Astrocyte (in vitro differentiated cells and primary cell): ENCODE measurements at places on chromosomes 6 and 20. TPM values are rescaled to one million over a fixed set of nuclear protein-coding genes. Genes with fewer than 3 reads are reported as not detected.

- DNase-seq = no peak
Observed at GRCh38 chr6:143773506-143774150, 69.5 kb upstream of the LTV1 start.

DNA sequence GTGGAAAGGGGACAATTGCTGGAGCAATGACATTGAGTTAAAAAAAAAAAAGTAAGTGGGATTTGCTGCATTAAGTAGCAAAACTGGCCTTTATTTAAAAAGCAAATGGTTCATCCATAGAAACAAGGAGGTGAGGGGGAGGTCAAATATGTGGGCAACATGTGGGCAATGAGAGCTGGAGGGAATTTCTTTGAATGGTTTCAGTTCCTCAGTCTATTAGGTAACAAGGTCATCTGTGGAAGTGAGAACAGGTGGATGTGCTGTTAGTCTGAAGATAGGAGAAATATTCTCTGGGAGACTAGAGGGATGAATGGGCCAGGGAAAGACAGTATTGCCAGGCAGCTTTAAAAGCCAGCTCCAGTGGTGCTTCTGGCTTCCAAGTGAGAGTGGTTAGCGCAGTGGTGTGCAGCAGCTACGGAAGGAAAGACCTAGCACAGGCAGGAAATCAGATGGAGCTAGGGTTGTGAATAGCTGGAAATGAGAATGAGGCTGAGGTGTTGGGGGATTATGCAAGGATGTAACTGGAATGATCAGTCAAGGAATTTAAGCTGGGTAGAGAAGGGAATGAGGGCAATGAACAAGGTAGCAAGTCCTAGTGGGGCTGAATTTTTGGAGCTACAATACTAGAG lies 727.6 kb downstream of the PTPRT start:
- no peak for DNase-seq

GRCh38 chr6:118724211-118724610 lies 72.8 kb upstream of the CEP85L start:
- DNase-seq = peak; percentile 60

GRCh38 chr6:29827579-29828470 lies at the start of gene HLA-G:
Gene HLA-G, plus strand, starts transcription at chr6:29827825. Its CDS starts 20 bp downstream, at chr6:29827845.
- DNase-seq = no peak

DNA sequence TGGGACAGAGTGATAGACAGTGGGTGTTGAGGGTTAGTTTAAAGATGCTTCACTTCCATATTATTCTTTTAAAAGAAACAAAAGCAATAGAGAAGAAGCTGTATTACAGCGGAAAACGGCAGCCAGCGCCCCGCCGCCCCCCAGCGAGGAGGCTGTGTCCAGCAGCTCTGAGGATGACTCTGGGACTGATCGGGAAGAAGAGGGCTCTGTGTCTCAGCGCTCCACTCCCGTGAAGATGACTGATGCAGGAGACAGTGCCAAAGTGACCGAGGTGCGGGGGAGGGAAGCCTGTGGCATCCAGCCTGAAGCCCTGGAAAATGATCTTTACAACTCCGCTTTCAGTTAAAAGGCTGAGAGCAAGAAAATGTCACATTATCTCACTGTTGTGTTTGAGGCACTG lies 100.2 kb downstream of the FIG4 start:
- DNase-seq = peak; percentile 60

- DNase-seq = no peak
Observed at GRCh38 chr6:7762760-7763159, 36.9 kb downstream of the BMP6 start.

DNA sequence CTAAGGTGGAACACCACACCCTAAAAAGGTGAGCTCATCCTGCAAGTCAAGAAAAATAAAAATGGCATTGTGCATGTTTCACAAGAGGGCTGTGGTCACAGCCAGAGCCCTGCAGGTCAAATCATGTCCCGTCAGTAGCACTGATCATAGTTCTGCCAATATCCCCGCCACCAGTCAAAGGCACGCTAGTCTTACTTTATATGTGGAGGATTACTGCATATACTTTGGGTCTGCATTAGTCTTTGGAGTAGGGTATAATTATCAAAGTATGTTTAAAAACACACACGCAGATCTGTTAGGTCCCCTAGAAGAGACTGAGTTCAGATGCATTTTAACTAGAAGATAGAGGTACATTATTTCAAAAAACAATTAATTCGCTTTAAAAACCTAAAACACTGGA lies 1.8 kb downstream of the PERP start:
- DNase-seq = no peak

GRCh38 chr20:41276317-41276751 lies 41.2 kb downstream of the ZHX3 start:
- no peak for DNase-seq

- DNase-seq = no peak
Observed at GRCh38 chr6:44704240-44705150, 317.0 kb downstream of the CDC5L start.

GLP1R gene
- total RNA-seq = not detected in 2 replicates
